PC-9 (cell line): ENCODE measurements at places on chromosomes 5 and 9.

DNA sequence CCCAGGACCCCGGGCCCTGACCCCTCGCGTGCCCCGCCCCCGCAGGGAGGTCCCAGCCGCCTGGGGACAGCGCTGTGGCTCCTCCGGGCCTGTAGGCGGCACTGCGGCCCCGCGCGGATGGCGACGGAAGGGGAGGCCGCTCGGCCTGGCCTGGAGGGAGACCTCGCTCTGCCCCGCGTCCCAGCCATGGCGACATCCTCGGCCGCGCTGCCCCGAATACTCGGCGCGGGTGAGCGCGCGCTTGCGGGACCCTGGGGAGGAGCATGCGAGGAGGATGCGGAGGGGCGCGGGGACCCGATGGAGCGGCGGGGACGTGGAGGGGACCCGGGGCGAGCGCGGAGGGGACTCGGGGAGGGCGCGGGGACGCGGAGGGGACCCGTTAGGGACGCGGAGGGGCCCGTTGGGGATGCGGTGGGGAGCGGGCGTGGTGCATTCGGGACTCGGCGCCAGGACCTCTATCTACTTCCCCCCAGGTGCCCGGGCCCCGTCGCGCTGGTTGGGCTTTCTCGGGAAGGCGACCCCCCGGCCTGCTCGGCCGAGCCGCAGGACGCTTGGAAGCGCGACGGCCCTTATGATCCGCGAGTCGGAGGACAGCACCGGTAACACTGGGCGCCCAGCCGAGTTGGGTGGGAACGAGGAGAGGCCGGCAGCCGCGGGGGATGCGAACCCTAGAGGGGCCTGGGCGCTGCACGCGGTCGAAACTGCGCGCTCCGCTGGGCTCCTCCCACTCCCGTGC, at the start of gene MRPS2:
TSS of gene MRPS2 (plus strand) at position 158 of the 736 bp plus-strand sequence. CDS start at position 187, 29 bp downstream.
- DNase-seq, result peak; percentile 95

GRCh38 chr9:35001285-35001677, 11.7 kb downstream of the DNAJB5 start:
- no peak for DNase-seq

GRCh38 chr5:84445049-84445685, 60.5 kb upstream of the EDIL3 start:
- DNase-seq, result no peak

DNA sequence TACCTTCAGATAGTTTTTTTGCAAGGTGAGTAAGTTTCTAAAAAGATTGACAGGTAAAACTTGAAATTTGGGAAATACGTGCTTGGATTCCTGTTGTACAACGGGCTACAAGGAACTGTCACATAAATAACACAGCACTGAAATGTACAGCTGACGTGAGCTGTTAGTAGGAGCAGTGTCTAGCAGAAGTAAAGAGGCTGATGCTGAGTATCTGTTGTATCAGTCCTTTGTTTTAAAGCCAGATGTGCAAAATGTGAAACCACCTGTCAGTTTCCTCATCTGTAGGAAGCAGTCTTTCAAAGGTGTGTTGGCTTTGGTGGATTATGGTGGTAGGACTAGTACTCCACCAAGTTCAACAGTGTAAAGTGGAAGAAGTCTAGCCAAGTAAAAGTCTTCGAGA, 122.3 kb downstream of the EFNA5 start:
- DNase-seq, result no peak

DNA sequence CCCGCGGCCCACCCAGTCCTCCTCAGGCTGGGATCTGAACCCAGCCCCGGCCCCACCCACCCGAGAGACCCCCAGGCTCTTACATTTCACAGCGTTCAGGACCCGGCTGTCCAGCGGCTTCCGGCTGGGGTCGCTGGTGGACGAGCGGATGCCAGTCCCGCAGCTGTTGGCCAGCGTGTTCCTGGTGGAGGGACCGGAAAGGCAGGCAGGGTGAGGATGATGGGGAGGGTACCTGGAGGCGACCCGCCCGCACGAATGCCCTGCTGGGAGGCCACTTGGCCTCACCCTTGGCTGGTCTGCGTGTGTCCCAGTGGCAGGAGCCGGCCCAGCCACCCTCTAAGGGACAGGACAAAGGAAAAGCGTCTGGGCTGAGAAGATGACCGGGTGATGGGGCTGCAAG, 51.9 kb upstream of the UBAC1 start:
- no peak for DNase-seq

DNA sequence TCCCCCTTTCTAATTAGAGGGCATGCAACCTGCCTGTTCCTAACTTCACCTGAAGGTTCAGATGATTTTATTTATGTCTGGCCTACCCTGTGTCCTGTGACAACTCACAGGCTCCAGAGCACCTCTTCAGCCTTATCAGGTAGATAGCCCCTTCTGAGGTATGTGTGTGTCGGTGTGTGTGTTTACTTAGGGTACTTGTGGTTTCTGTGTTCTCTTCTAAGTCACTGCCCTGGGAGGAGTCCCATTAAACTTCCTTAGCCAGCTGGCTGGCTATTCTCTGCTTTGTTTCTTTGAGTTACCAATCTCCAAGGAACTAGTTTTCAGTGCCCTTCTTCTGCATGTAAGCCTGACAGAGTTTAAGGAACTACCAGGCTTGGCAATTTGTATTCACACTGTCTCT, 74.9 kb downstream of the UNC13B start:
- no peak for DNase-seq
